Fibroblast of skin of back (primary cell): ENCODE measurements at places on chromosomes 3 and 15.

DNA sequence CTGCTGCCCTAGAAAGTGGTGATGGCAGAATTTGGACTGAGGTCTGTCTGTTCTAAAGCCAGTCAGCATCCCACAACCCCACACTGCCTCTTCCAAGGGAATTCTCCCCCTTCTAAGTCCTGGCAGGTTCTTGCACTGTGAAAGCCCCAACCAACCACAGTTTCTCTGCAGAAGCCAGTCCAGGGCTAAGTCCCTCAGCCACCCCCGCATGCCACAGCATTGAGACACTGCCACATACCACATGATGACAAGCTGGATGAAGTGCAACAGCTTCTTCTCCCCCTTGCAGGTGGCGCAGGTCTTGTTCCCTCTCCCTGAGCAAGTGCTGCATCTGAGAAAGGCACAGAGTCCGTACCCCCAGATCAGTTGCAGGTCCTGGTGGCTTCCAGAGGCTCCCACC, 18.6 kb downstream of the SSUH2 start:
- peak; percentile 83 for DNase-seq

- no peak for DNase-seq
Measured at GRCh38 chr15:78977091-78977571, 32.3 kb upstream of the CTSH start.

- DNase-seq, result no peak
Measured at GRCh38 chr3:172442606-172443005, 5.7 kb downstream of the GHSR start.

GRCh38 chr3:18012436-18012835, 270.0 kb upstream of the TBC1D5 start:
- DNase-seq, result no peak

GRCh38 chr3:123799544-123800361, 84.4 kb downstream of the MYLK start:
- peak; percentile 53 for DNase-seq

DNA sequence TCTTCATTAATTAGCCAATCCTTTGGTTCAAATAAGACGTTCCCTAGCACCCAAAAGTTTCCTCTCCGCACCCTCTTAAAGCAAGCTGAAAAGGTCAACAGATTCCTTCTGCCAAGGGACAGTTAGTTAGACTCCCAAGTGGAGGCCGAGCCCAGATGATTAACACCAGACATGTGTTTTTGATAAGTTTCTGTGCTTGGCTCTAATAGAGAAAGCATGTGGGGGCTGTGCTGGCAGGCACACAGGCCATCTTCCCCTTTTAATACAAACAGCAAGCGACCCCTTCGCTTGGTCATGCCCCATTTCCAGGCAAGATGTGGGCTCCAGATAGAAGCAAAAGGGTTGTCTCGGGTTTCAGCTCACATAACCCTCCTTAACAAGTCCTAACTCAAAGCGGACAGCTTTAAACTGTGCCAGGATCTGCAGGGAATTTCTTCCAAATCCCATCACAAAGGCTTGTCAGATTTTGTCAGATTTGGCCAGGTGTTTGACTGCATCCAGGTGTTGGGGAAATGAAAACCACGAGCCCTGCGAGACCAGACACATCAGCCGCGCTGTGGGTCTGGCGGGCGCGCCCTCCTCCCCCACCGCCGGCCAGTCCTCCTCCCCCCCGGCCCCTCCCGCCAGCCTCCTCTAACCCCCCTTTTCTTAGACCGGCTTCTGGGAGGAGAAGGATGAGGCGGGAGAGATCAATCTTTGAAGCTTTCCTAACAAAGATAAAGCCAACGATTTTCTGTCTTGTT, 3.3 kb downstream of the HES1 start:
- peak; percentile 85 for DNase-seq

DNA sequence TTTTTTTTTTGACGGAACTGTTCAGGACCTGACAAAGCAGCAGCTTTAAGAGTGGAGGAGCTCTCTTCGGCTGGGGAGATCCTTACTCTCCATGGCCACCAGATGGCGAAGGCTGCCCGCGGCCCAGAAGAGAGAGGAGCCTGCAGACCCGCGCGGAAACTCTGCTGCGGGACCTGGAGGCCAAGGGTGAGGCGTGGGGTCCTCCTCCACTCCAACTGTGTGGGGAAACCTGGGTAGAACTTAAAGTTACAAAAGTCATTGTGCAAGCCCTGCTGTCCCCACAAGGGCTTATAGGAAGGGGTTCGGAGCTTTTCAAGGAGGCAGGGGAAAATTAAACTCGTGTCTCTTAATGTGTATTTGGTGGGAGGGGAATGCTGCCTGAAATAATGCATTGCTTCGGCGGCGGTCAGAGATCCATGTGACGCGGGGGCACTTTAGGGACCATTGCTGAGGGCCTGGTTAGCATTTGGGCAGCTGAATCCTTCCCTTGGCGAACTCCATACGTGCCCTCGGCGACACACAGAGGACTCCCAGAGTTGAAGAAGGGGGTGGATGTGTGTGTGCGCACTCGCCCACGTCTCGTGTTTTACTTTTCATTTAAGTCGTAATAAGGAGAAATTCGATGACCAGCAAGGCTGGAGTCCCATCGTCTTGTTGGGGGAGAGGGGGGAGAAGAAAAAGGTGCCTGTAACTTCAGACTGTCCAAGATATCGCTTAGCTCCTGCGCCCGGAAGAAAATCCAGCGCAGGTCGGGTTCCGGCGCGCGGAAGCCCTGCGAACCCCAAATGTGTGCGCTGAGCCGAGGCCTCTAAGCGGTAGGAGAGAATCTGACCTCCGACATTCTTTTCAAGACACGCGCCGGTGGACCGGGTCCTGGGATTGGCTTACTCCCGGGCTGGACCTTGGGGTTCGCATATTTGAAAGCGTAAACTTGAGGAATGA, 9.7 kb downstream of the EOMES start:
- peak; percentile 79 for DNase-seq

DNA sequence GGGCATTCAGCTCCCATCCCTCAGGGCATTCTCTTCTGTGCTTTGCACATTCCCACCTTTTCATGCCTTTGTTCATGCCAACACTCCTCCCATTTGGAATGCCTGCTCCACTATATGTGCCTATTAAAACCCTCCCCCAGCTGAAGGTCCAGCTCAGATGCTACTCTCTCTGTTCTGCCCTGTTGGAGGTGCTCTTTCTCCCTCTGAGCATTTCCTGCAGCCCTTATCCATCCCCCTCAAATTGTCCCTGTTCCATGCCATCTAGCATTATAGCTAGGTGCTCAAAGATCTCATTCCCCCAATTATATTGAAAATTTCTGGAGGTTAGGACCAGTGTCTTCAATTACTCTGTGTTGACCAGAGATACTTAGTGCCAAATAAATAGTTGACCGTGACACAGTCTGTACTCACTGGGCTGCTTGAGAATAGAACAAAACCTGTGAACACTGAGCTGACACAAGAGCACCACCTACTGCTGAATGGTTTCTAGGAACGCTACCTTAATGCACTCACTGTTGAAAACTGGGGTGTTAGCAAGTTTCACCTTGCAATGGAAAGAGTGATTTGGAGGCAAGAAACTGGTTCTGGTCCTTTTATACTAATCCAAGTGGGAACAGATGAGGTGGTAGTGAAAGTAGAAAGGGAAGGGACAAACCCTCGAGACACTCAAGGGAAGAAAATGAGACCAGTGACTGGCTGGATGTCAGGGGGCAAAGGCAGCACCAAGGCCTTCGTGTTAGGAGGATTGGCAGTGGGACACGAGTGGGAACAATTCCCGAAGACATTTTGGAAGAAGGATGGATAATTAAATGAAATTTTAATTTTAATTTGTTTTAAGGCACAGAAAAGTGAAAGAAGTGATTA, 289.8 kb upstream of the ROPN1 start:
- DNase-seq, result peak; percentile 50

- peak; percentile 51 for DNase-seq
Measured at GRCh38 chr3:163490119-163490518, 1588.2 kb downstream of the SI start.

GRCh38 chr15:96014939-96015338, 315.6 kb upstream of the NR2F2 start:
- no peak for DNase-seq

DNA sequence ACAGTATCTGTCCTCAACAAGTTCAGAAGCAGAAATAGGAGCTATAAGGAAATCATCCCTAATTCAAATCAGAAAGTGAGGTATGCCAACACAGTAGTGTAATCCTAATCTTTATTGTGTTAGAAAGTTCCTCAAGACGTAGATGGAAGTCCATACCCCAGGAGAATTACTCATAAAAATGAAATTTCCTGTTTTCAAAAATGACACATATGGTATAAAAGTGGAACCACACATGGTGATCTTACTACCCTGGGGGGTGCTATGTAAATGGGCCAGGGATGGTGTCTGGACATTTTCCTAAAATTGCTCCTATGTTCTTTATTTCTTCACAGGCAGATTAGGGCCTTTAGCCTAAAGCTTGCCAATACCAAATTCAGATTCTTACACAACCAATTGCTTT, 204.1 kb downstream of the ARRDC4 start:
- DNase-seq, result peak; percentile 73

GRCh38 chr15:40226736-40227135, 12.1 kb upstream of the PAK6 start:
- no peak for DNase-seq

GRCh38 chr3:109559389-109559788, 222.0 kb upstream of the DPPA4 start:
- no peak for DNase-seq

- DNase-seq, result peak; percentile 41
Measured at GRCh38 chr15:30670056-30670455, 44.1 kb downstream of the ARHGAP11B start.

GRCh38 chr3:8470801-8471200, 30.8 kb upstream of the LMCD1 start:
- DNase-seq, result no peak

- no peak for DNase-seq
Measured at GRCh38 chr15:87557881-87558280, 698.7 kb downstream of the NTRK3 start.

- DNase-seq, result no peak
Measured at GRCh38 chr15:48020166-48020565, 100.6 kb upstream of the SLC24A5 start.

- no peak for DNase-seq
Measured at GRCh38 chr3:58198362-58198761, 12.4 kb downstream of the DNASE1L3 start.

DNA sequence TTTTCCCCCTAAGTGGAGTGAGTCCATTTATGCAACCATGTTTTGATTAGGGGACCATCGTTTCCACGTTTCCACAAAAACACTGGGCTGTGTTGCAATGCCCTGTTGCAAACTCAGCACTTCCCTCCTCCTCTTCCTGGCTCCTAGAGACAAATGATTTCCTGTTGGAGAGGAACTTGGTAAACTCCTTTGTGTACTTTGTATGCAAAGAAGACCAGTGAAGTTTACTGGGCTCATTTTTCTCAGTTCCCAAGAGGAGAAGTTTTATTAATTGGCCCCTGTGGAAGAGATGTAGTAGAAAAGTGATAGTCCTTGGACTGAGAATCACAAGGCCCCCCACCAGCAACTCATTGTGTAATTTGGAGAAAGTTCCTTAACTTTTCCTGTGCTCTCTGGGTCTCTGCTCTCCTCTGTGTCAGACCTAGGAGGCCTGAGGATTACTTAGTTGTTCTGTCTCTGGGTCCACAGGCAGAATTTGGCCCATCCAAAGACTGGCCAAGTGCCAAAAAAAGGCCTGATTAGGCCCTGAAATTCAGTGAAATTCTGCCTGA, 95.0 kb downstream of the ATG7 start:
- DNase-seq, result no peak

DNA sequence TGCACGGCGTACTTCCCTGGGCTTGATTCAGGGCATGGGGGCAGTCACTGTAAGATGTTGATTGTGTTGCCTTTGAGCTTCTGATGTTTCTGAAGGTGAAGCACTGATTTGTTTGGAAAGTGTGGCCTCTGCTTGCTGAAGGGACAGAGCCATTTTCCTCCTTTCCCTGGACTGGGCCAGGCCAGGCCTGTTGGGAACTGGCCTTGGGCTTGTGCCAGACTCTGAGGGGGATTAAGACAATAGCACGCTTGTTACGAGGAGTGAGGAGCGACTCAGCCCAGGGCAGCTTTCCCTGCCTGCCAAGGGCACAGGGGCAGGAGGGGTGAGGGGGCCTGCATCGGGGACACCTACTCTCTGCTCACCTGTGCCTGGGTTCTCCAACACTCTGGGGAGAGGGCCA, 42.9 kb downstream of the LINGO1 start:
- peak; percentile 22 for DNase-seq

DNA sequence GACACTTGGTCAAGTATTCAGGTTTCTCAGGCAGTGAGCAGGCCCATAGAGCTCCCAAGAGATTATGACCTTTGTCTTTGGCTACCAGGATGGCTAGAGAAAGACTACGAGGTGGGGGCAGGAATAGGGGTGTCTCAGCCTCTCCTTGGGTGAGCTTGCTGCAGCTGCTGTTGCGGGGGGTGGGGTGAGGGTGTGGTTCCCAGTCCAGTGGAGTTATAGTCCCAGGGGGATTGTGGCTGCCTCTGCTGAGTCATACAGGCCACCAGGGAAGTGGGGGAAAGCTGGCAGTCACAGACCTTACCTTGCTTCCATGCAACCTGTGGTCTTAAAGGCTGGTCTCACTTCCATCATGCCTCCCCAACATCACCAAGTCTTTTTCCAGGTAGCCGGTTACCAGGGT, 31.7 kb downstream of the ATP2C1 start:
- peak; percentile 87 for DNase-seq

DNA sequence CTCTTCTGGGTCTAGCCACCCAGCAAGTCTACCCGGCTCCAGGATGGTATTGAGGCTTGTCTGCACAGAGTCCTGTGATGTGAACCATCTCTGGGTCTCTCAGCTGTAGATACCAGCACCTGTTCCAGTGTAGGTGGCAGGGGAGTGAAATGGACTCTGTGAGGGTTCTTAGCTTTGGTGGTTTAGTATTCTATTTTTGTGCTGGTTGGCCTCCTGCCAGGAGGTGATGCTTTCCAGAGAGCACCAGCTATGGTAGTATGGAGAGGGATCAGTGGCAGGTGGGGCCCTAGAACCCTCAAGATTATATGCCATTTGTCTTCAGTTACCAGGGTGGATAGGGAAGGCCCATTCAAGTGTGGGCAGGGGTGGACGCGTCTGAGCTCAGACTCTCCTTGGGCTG, 283.4 kb upstream of the LYSMD4 start:
- no peak for DNase-seq

DNA sequence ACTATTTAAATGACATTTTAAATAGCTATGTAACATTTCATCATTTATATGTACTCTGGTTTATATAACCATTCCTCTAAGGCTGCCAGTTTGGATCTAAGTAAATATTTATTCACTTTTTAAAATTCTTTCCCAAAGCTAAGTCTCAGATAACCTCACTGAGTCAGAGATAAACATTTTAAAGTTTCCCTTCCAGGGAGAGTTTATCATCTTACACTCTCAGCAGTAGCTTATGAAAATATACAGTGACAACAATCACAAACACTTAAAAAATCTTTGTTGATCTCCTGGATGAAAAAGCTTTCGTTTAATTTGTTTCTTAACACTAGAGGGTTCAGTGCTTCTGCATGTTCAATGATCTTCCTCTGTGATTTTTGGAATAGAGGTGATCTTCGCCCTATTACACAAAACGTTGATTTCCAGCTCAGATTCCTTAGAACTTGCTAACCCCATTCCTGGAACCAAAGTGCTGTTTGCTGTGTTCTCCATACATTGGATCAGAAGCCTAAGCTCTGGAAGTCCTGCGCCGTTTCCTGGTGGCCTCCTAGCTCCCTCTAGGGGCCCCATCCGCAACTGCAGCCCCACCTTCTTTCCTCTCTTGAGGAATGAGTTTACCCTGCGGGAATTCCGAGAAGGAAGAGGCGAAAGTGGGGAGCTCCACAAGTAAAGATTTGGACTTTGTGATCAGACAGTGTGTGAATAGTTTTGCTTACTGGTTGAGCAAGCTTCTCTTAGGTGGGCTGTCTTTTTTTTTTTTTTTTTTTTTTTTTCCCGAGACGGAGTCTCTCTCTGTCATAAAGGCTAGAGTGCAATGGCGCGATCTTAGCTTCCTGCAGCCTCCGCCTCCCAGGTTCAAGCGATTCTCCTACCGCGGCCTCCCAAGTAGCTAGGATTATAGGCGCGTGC, 29.3 kb upstream of the SACM1L start:
- peak; percentile 93 for DNase-seq
